NCI-H1092 (cell line): ENCODE measurements at places on chromosomes 2 and 18.

- no peak for DNase-seq
These were observed 22.9 kb upstream of the LBH start for GRCh38 chr2:30208453-30208852.

GRCh38 chr2:10406016-10406415 is 42.1 kb downstream of the ODC1 start:
- no peak for DNase-seq

GRCh38 chr2:204059016-204059415 is 122.5 kb downstream of the ICOS start:
- no peak for DNase-seq

GRCh38 chr2:112085916-112086669 is 31.0 kb downstream of the TMEM87B start:
- no peak for DNase-seq

DNA sequence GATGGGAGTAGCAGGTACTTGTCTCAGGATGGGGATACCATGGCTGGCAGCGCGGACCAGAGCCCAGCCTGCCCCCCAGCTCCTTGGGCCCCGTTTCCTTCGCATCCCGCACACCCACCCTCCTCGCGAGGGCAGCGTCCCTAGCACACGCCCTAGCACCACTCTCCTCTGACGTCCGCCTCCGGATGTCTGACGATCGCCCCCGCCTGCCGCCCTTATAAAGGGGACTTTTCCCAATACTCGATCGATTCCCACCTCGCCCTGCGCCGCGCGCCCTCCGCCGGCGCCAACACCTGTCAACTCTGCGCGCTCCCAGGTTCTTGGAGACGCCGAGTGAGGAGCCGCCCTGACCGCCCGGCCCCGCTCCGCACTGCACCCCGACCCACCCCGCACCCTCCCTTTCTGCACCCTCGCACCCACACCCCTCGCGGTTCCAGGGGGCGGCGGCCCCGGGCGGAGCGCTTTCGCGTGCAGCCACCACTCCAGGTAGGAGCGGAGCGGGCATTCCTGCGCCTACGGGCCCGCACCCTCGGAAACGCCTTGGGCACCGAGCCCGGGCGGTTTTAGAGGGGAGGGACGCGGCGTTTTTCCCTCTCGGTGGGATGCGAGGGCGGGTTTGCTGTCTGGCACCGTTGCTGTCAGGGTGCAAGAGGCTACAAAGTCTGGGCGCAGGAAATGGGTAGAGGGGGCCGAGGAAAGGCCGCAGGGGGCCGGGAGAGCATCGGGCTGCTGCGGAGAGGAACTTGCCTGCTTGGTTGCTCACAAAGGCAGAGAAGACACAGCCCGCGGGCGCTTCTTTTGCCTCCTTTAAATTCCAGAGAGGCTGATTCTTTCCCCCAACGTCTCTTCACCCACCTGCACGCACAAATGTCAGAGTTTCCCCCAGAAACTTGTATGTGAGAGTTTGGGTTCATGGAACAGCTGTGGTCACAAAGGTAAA is at the start of gene SLC5A7:
Gene SLC5A7 (plus strand): TSS at position 247 of the 940 bp plus-strand sequence. CDS start 1,632 bp downstream, outside the sequence.
- DNase-seq: no peak

DNA sequence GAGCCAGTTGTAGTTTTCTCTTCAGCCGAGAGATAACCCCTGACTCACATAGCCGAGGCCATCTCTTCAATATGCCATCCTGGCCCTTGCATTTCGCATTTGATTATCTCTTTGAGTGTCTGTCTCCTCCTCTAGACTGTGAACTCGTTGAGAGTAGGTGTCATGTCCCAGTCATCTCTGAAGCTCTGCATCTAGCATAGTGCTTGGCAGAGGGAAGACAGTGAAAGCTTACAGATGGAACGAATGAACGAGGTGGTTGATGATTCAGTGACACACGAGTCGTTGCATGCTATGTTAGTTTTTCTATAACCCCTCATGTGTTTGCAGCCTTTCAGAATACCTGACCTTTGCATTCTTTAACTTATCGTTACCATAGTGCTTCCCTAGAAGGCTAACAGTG is 59.9 kb upstream of the CYRIA start:
- DNase-seq: no peak

DNA sequence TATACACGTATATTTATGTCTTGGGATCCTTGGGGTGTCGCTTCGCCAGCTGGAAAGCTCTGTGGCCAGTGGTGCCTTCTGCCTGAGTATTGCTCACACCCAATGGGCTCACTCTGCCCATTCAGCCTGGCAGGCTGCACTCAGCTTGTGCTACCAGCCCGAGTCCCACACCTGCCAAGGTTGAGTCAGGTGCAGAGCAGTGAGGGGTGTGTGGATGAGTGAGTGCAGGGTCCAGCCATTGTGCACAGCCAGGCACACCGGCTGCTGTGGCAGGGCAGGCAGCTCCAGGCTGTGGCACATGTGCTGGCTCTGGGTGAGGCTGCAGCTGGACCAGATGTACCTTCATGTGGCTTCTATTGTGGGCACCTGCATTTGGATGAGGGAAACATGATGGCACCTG is 496.9 kb upstream of the LINC00305 start:
- DNase-seq: no peak

GRCh38 chr2:174554529-174555150 is 43.0 kb downstream of the WIPF1 start:
- no peak for DNase-seq

DNA sequence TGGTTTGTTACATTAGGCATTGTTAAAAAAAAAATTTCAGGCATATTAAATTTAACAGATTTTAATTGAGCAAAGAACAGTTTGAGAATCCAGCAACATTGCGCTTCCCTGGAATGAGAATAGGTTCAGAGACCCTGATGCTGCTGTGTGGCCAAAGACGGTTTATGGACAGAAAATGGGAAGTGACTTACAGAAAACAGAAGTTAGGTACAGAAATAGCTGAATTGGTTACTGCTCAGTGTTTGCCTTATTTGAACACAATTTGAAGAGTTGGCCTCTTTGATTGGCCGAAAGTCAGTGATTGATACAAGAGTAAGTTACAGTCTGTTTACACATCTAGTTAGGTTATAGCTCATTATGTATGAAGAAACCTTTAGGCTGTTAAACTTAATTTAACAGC is 6.0 kb upstream of the NEDD4L start:
- no peak for DNase-seq

DNA sequence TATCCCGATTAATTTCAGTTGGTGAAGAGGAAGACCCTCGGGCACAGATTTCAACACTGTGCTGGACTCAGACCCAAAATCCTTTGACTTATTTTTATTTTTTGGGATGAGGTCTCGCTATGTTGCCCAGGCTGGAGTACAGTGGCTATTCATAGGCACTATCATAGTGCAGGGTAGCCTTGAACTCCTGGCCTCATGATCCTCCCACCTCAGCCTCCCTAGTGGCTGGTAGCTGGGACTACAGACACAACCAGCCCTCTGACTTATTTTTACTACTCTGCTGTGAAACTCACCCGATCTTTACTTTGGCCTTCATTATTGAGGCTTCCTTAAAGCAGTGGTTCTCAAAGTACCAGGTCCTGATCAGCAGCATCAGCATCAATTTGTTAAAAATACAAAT is 18.2 kb upstream of the ADAM17 start:
- no peak for DNase-seq

DNA sequence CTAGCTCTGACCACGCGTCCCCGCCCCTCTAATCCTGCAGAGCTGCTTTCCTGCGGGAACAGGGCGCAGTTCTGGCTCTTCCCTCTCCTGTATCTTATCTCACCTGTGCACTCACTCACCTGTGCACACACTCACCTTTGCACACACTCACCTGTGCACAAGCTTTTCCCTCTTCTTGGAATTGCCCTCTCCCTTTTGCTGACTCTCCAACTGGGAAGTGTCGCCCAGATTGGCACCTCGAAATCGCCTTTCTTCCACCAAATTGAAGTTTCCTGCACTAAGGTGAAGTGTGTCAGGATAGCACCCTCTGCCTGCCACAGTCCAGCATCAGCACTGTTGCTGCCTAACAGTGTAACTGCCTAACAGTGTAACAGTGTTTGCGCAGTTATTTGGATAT is 566 bp upstream of the CMPK2 start:
- DNase-seq: peak; percentile 7

DNA sequence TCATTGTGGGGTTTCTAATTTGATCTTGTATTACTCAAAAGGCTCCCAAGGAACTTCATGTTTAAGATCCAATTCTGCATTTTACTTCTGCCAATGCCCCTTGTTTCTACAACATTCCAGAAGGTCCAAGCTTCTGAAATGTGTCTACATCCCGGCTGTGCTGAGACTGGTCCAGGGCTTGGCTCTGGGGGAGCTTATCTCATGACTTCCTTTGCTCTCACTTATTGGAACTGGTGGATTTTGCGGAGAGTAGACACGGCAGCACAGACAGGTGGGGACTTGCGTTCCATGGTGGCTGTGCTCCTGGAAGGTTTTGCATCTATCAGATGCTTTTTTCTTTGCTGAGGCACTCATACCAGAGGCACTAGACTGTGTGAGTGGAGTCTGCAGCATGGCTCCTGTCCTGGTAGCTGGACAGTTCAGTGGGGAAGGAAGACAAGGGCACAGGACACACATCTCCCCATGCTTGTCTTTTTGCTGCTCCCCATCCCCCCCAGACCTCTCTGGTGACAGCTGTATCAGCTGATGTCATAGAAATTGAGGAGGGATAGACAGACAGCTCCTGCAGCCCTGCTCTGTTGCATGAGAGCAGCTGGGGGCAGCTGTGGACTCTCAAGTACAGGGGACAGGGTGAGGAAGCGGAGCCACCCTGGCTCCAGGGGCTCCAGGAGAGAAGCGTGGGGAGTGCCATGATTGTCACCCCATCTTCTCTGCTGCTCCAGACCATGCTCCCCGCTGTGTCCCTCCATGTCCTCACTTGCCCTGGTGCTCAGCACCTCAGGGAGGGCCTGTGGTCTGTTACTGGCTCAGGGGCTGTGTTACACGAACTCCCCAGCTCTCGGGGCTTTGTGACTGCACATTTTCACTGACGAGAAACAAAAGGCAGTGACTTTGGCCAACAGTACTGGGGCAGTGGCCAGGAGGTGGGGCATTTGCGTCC is 46.0 kb downstream of the ACAA2 start:
- no peak for DNase-seq

- DNase-seq: no peak
These were observed 750 bp downstream of the STRADB start for GRCh38 chr2:201452058-201452921.

- no peak for DNase-seq
These were observed 158.6 kb upstream of the STK17B start for GRCh38 chr2:196329959-196330358.

DNA sequence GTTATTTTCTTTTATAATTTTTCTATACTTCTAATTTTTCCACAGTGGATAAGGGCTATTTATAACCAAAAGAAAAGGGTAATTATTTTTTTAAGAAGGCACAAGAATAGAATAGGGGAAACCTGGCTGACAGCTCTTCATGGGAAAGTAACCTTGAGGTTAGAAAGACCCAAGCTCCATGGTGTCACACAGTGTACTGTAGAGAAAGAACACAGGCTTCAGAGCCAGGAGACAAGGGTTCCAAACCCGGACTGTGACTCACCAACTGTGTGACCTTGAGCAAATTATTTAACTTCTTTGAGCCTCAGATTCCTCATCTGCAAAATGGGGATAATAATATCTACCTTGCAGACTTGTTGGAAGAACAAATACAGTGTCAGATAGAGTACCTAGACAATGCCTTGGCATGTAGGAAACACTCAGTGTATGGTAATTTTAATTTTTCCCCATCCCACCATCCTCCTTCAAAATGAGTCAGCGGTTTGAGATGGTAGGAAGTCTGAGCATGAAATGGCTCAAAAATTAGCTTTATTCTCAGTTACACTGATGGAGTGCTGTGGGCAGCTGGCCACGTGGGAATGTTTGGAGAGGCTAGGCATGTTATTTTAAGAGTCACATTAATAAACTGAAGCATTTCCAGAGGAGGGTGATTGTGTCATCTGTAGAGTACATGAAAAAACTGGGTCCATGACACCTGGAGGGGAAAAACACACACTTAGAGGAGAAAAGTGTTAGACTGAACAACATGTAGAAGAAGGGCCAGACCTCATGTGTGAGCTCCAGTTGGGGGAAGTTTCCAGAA is 36.7 kb downstream of the TMEM37 start:
- no peak for DNase-seq

GRCh38 chr2:233867993-233868532 is at the start of gene MSL3B:
TSS of gene MSL3B (minus strand) at chr2:233868386.
- DNase-seq: no peak

- DNase-seq: peak; percentile 39
These were observed 64.8 kb downstream of the BCL2L11 start for GRCh38 chr2:111185361-111186022.

GRCh38 chr18:45984546-45985235 is 17.6 kb upstream of the EPG5 start:
- DNase-seq: no peak
